ELR (cell line): ENCODE measurements at places on chromosomes 2 and 18.

DNA sequence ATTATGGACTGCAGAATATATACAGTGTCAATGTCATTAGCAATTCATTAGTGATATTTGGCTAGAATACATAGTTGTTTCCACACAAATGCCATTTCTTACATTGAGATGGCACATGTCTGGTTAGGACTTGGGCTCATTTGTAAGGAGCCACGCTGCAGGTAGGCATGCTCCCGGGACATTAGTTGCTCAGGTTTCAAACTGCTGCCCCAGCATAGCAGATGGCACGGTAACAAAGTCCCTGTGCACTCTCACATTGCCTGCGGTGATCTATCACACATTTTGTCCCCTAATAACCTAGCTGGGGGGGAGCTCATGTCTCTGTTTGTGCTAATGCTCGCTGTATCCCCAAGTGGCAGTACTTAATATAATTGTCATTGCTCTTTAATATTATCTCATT lies 185.1 kb downstream of the NEDD4L start:
- no peak for DNase-seq

GRCh38 chr2:148021059-148021861 lies at the start of gene MBD5:
Gene MBD5 (plus strand): TSS chr2:148021091.
- peak; percentile 52 for DNase-seq

DNA sequence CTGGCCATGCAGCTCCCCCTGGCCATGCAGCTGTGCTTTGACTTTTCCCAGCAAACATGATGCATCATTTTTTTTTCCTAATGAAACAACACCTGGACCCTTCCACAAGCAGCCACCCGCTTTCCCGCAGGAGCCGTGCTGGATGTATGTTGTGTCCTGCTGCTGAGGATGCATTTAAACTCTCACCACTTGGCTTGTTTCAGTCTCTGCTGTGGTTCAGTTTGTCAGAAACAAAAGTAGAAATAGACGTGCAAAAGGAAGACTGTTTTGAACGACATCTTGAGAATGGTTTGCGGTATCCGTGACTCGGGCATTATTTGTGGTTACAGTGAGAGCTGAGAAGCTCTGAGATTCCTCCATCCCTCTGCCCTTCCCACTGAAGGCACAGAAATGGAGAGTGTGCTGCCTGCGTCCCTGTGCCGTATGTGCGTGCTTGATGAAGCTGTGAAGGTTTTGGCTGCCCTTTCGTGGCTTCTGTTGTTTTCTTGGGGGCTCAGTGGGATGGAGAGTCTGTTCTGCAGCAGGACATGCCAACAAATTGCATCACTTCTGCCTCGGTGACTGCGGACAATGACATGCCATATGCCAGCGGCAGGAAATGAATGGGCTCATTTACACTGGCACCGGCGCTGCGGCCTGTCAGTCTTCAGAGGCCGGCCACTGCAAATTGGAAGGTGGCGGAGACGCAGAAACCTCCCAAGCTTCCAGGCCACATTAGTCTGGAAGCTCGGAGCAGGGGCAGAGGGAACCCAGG lies 417.7 kb upstream of the SALL3 start:
- DNase-seq: no peak

DNA sequence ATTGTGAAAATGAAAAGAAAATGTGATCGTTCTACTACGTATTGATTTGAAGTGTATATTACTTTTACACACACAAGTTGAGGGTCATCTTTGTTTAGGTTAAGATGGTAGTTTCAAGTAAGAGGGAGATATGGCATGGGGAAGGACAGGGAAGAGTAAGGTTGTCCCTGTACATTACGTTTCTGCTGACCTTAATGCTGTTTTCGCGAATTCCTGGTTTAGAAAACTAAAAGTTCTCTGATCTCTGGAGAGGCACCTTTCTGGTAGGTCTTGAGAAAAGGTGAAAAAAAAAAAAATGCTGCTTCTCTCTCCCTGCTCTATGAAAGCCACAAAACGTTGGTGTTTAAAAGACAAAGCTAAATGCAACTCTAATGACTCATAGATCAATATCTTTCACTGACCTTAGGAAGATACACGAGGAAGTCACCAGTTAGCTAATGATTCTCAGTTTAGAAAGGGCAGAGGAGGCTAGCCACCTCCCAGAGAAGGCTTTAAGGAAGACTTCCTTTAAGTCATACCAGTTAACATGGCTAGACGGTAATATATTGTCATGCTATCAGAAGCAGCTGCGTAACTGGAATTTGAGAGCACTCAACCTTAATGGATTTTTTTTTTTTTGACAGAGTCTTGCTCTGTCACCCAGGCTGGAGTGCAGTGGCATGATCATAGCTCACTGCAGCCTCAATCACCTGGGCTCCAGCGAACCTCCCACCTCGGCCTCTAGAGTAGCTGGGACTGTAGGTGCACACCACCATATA lies 13.2 kb downstream of the TXNDC2 start:
- peak; percentile 91 for DNase-seq
